H1 (cell line): ENCODE measurements at places on chromosomes 4 and X.

GRCh38 chrX:20517565-20517964, 250.9 kb upstream of the RPS6KA3 start:
- no peak overlapping the region for H3K27ac ChIP-seq
- no peaks in the 10 kb centered on the region for H3K4me1 ChIP-seq
- no peaks in the 10 kb centered on the region for H3K27me3 ChIP-seq
- H3K36me3 ChIP-seq: no peaks in the 10 kb centered on the region

GRCh38 chr4:140157341-140157740, 3.4 kb upstream of the MAML3 start:
- DNase-seq: no peak
- no peak overlapping the region for H3K27ac ChIP-seq
- no peaks in the 10 kb centered on the region for H3K4me1 ChIP-seq

- H3K36me3 ChIP-seq: no peaks in the 10 kb centered on the region
- H3K4me3 ChIP-seq: no peak overlapping the region
- DNase-seq: no peak
- no peak overlapping the region for H3K27ac ChIP-seq
- no peaks in the 10 kb centered on the region for H3K27me3 ChIP-seq
Measured at GRCh38 chrX:5086388-5086787, 1142.3 kb downstream of the NLGN4X start.

DNA sequence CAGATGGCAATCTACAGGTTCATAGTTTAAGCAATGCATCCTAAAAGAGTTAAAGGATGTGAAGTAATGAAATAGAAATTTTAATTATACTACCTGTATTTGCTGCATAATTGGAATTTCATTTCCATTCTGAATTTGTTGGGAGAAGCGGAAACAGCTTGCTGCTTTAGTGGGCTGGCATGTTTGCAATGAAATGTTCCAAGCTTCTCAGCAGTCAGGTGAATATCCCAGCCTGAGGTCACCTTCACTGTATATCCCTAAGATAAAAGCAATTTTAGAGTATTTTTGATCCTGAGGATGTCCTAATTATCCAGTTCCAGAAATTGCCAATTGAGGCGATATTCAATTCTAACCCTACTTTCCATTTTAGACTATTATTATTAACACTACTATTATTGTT, 136.1 kb upstream of the ARSJ start:
- no peaks in the 10 kb centered on the region for H3K4me1 ChIP-seq
- no peak overlapping the region for H3K27ac ChIP-seq
- H3K36me3 ChIP-seq: no peaks in the 10 kb centered on the region
- H3K27me3 ChIP-seq: no peaks in the 10 kb centered on the region
- DNase-seq: no peak

- no peaks in the 10 kb centered on the region for H3K27me3 ChIP-seq
- no peak overlapping the region for H3K4me3 ChIP-seq
- no peak overlapping the region for H3K27ac ChIP-seq
Measured at GRCh38 chr4:124866301-124866700, 153.8 kb upstream of the ANKRD50 start.

GRCh38 chr4:101993842-101994775, 203.6 kb downstream of the BANK1 start:
- no peaks in the 10 kb centered on the region for H3K36me3 ChIP-seq
- no peak for DNase-seq

- no peaks in the 10 kb centered on the region for H3K4me1 ChIP-seq
- no peaks in the 10 kb centered on the region for H3K27me3 ChIP-seq
- H3K27ac ChIP-seq: no peak overlapping the region
Measured at GRCh38 chr4:149999485-150000074, 78.7 kb upstream of the DCLK2 start.

- no peaks in the 10 kb centered on the region for H3K27me3 ChIP-seq
- H3K4me1 ChIP-seq: no peaks in the 10 kb centered on the region
- DNase-seq: no peak
Measured at GRCh38 chr4:165945991-165946390, 73.0 kb downstream of the TLL1 start.

- no peaks in the 10 kb centered on the region for H3K27me3 ChIP-seq
- H3K27ac ChIP-seq: no peak overlapping the region
- H3K4me1 ChIP-seq: no peaks in the 10 kb centered on the region
- no peak overlapping the region for H3K4me3 ChIP-seq
- peak; percentile 46 for DNase-seq
- H3K36me3 ChIP-seq: no peaks in the 10 kb centered on the region
Measured at GRCh38 chr4:162959046-162959445, 207.6 kb downstream of the NAF1 start.

DNA sequence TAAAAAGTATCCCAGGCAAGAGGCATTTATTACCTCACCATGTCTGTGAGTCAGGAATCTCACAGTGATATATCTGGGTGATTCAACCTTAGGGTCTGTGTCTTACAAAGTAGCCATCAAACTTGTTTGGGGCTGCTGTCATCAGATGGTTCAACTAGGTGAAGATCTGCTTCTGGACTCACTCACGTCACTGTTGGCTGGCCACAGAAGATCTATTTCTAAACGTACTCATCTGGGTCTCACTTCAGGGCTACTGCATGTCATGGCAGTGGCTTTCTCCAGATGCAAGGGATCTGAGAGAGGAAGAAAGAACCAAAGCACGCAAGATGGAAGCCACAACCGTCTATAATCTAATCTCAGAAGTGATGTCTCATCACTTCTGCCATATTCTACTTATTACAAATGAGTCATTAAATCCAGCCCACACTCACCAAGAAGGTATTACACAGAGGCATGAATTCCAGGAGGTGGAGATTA, 267.8 kb upstream of the ANKRD50 start:
- no peaks in the 10 kb centered on the region for H3K4me1 ChIP-seq
- H3K27me3 ChIP-seq: no peaks in the 10 kb centered on the region
- no peak overlapping the region for H3K4me3 ChIP-seq
- DNase-seq: no peak
- no peaks in the 10 kb centered on the region for H3K36me3 ChIP-seq
- no peak overlapping the region for H3K27ac ChIP-seq

- no peak for DNase-seq
- no peaks in the 10 kb centered on the region for H3K4me1 ChIP-seq
- H3K27ac ChIP-seq: no peak overlapping the region
- no peak overlapping the region for H3K4me3 ChIP-seq
Measured at GRCh38 chr4:105911426-105911825, 16.2 kb downstream of the NPNT start.

DNA sequence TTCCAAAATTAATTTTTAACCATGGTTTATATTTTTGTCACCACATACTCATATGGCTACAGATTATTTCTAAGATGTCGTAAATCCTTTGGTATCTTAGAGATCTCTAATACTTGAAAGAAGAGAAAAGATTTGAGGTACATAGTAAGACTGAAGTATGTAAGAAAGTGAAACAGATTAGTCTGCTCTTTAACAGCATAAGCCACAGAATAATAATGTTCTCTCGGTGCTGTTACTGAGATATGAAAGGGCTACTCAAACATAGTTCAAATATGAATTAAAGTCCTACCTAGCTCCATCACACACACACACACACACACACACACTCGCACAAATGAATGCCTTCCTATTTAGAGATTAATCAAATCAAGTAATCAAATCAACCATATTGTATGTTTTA, 274.1 kb upstream of the PCDH18 start:
- no peaks in the 10 kb centered on the region for H3K27me3 ChIP-seq
- no peak overlapping the region for H3K4me3 ChIP-seq
- H3K27ac ChIP-seq: no peak overlapping the region
- DNase-seq: no peak

GRCh38 chr4:105509291-105509690, 35.4 kb upstream of the PPA2 start:
- DNase-seq: no peak
- no peaks in the 10 kb centered on the region for H3K27me3 ChIP-seq
- H3K27ac ChIP-seq: no peak overlapping the region
- no peaks in the 10 kb centered on the region for H3K4me1 ChIP-seq

DNA sequence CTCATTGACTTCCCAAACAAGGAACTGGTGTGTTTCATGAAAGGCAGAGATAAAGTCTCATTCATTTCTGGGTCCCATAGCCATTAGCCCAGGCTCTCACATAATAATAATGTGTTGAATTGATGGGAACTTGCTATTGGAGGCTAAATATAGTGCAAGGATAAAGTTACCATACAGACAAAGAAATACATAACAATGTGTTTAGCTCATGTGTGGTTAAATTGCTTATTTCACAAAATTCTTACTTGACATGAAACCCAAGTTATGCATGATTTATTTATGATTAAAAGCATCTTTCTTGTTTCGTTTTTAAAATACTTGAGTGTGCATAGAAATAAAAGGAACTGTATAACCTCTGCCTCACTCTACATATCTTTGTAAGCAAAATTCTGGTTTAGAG, 37.3 kb upstream of the LPAR4 start:
- no peaks in the 10 kb centered on the region for H3K4me1 ChIP-seq
- DNase-seq: no peak
- H3K27me3 ChIP-seq: no peaks in the 10 kb centered on the region
- H3K36me3 ChIP-seq: no peaks in the 10 kb centered on the region

GRCh38 chrX:129540722-129541184, 694 bp downstream of the OCRL start:
- H3K27me3 ChIP-seq: no peaks in the 10 kb centered on the region
- peak; percentile 44 for DNase-seq
- 0 out of 2 replicates have a peak, but pooled peaks cover 3% of the 10 kb centered on the region for H3K36me3 ChIP-seq
- H3K4me1 ChIP-seq: no peaks in the 10 kb centered on the region
- H3K4me3 ChIP-seq: peak overlapping the region; percentile 77

GRCh38 chr4:176833400-176834175, 40.9 kb upstream of the VEGFC start:
- H3K4me3 ChIP-seq: no peak overlapping the region
- H3K4me1 ChIP-seq: no peaks in the 10 kb centered on the region
- no peak for DNase-seq
- H3K27ac ChIP-seq: no peak overlapping the region
- no peaks in the 10 kb centered on the region for H3K27me3 ChIP-seq

- no peak for DNase-seq
- no peak overlapping the region for H3K4me3 ChIP-seq
Measured at GRCh38 chr4:153468587-153468986, 2.4 kb downstream of the TMEM131L start.

DNA sequence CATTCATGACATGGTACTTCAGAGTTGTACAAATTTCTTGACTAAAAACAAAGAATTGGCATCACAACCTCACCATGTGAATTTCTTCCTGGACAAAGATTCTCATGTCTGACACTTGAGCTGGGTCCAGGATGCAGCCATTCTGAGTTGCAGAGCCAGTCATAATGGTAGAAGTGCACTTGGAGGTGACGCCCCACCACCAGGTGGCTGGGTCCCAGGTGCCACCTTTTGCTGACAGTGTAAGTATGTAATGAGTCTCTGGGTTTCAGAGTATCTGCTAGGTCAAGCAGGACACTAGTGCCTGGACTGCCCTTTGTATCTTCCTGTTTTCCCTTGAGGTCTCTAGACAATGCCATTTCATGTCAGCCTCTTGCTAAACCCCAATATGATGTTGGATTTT, 36.6 kb upstream of the WDR1 start:
- no peak overlapping the region for H3K27ac ChIP-seq
- peaks cover 5% of the 10 kb centered on the region for H3K4me1 ChIP-seq
- DNase-seq: no peak
- H3K36me3 ChIP-seq: no peaks in the 10 kb centered on the region
- no peak overlapping the region for H3K4me3 ChIP-seq
